ENCODE measurements at places on chromosomes 1 and 21.
A peak's percentile ranks its signal among the peaks of the same experiment; 100 is the strongest.

- DNase-seq: peak; percentile 91
Measured at GRCh38 chr1:201254625-201255478, 28.5 kb upstream of the PKP1 start.

- DNase-seq: no peak
Measured at GRCh38 chr1:53080041-53080440, 18.0 kb downstream of the PODN start.

- DNase-seq: no peak
Measured at GRCh38 chr1:161705537-161705936, 1.5 kb upstream of the FCRLA start.

DNA sequence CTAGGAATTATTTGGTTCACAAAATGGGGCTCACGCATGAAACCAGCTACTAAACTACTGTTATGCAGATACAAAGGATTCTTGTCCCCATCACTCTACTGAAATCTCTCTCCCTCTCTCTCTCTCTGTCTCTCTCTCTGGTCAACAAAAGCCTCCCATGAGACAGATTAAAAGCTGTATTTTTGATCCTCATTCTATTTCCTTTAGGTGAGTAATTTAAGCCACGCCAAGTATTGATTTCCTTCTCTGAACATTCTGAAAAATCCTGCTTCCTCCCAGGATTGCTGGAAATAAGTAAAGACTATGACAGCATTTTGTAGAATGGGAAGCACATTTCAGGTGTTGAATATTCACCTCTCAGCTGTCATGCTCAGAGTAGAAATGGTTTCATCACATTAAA is 43.7 kb downstream of the PRDX6 start:
- DNase-seq: no peak

DNA sequence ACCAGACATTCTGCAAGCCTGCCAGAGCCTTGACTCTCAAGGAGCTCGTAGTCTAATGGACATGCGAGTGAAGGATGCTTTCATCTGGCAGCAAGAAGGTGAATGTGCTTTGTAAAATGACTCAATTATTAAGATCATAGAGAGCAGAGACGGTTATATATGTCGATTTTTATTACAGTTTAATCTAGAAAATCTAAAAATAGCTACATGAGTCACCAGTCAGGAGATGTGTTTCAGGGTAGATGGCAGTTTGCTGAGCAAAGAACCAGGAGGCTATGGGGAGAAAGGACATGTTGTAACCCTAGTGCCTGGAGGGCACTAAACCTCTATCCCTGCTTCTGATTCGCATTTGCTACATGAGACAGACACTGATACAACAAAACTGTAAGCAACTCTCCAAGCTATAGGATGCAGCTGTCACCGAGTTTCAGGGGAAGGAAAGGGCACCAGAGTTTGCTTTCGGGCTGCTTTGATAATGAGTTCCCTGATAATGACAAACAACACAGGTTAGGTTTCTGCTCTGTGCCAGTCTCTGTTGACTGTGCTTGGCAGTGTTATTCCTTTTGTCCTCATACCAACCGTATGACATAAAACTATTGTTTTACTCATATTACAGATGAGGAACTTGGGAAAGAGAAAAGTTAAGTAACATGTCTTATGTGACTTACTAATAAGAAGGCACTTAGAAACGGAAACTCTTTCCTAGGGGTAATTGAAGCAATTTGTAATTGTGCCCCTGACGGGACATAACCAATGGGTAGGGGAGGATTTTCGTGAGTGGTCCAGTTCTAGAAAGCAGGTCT is 43.2 kb downstream of the C1orf198 start:
- peak; percentile 73 for DNase-seq

- peak; percentile 50 for DNase-seq
Measured at GRCh38 chr1:94305704-94306103, 68.3 kb upstream of the ARHGAP29 start.

- DNase-seq: no peak
Measured at GRCh38 chr1:222247811-222248310, 300.0 kb downstream of the HHIPL2 start.

DNA sequence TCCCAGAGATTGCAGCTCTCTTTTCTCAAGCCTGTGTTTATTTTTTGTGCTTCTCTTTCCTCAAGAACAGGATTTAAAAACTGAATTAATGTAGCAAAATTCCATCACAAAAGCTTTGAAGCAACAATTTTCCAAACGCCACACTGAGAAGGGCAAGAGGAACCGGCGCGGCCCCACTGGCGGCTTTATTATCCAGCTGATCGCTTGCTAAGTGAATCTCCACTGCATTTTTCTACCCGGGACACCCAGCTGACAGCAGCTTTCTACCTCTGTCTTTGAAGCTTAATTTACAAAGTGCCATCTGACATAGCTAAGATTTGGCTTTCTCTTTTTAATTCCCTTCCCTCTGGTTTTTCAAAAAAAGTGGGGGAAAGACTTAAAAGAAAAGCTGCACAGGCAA is 369.3 kb upstream of the C1orf174 start:
- DNase-seq: no peak

DNA sequence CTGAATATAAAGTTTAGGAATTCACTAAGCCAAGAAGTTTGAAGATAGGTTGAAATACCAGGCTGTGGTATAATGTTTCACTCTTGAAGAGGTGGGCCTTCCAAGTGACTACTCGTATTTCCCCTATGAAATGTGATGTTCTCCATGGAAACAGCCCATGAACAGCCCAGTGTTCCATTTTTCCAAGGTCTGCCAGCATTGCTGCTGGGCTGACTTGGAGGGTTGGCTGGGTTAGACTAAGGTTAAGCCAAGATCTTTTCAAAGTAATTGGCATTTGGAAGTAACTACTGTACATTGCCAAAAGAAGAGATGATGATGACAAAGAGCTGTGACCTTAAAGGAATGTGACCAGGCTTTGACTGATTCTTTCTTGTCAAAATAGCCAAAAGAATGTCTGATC is 73.8 kb downstream of the RPE65 start:
- DNase-seq: peak; percentile 6

GRCh38 chr1:40673452-40673851 is 8.0 kb upstream of the RIMS3 start:
- no peak for DNase-seq

GRCh38 chr1:80759354-80759753 is 1041.4 kb upstream of the ADGRL2 start:
- no peak for DNase-seq

GRCh38 chr21:34526241-34526617 is 14.2 kb upstream of the KCNE1 start:
- DNase-seq: peak; percentile 20

DNA sequence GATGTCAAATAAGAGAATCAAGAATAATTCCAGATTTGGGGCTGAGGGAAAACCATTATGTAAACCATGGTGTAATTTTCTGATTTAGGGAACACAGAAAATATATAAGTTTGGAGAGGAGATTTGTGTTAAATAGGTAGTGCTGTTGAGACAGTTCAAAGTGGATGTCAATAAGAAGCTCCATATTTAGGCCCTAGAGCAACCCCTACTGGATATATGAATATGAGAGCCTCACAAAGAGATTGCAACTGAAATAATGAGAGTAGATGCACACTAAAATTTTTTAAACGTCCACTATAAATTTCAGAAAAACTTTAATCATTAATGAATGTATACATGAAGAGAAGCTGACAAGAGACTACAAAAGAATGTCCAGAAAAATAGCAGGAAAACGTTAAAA is 1447.8 kb upstream of the PRMT6 start:
- DNase-seq: peak; percentile 28

- no peak for DNase-seq
Measured at GRCh38 chr1:183810121-183810520, 5.2 kb downstream of the RGL1 start.

DNA sequence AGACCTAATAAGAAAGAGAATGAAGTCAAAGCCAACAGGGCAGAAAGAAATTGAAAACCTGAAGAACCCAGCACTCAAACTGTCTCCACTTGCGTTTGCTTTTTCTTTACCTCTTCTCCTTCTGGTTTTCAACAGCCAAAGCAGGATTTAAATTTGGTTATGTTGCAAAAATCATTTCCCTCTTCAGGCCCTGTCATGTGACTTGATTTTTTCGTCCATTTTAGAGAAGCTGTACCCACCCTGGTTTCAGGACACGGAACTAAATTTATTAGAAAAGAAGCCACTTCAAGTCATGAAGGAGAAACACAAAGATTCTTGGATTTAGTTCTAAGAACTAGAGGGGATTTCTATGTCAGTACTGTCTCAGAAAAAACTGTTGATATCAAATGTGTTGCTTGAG is 1.0 kb upstream of the SYNJ1 start:
- no peak for DNase-seq

- peak; percentile 68 for DNase-seq
Measured at GRCh38 chr1:230509281-230509977, 83.3 kb upstream of the PGBD5 start.

DNA sequence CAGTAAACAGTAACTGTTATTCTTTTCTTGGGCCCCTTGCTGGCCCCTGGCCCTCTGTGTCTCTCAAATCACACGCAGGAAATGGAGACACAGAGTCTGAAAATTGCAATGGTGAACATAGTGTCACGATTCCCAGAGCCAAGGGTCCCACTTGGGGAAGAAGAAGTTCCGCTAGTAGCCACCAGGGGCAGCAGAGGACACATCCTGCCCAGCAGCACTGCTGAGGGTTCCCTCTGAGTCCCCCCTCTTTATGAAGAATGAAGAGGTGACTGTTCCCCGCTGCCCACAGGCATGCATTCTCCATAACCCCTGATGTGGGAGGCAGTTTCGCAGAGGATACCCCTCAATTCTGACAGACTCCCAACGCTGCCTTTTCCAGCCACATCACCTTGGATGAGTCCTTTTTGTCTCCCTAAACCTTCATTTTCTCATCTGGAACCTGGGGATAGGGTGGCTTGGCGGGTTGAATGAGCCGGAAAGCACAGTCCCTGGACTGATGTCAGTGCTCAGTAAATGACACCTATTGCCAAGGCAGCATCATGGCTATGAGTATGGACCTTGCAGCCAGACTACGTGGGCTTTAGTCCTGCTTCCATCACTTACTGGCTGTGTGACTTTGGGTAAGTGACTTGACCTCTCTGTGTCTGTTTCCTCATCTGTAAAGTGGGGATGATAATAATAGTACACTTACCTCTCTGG is 238.0 kb upstream of the TMEM51 start:
- peak; percentile 80 for DNase-seq

- DNase-seq: no peak
Measured at GRCh38 chr1:112461200-112461871, 47.4 kb upstream of the WNT2B start.

GRCh38 chr21:24781146-24781545 is 826.1 kb downstream of the MRPL39 start:
- DNase-seq: no peak

DNA sequence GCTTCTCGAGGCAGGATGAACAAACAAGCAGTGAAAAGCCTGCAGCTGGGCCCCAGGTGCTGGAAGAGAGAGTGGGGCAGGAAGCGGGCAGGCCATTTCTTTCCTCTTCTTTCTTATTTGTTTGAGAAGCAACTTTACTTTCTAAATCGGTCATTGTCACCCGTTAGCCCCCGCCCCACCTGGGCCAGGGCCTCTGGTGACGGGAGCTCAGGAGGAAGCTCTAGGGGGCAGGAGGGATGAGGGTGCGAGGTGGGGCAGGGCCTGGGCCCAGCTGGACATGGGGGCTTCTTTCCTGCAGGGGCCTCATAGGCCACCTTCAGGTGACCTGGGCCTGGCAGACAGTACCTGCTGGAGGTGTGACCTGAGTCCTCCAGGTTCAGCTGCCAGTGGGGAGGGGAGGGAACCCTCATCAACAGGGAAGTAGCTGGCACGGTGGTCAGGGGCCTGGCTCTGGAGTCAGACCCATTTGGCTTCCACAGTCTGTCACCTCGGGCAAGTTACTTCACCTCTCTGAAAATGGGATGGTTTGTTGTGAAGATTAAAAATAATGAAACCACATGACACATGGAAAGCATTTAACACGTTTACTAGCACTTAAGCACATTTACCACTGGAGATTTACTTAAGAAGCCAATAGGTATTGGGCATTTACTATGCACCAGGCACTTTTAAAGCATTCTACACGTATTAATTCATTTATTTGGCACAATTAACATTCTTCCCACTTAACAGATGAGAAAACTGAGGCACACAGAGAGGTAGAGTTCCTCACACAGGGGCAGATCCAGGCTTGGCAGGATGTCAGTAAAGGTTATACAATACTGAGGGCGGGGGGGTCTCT is 54.1 kb upstream of the ID3 start:
- no peak for DNase-seq

GRCh38 chr1:39657923-39658485 is 13.9 kb downstream of the NT5C1A start:
- peak; percentile 73 for DNase-seq

- peak; percentile 38 for DNase-seq
Measured at GRCh38 chr21:34335316-34335715, 28.5 kb upstream of the KCNE2 start.

- DNase-seq: peak; percentile 60
Measured at GRCh38 chr1:243294723-243295121, 38.9 kb downstream of the SDCCAG8 start.

Measured in GM03348 (cell line).